ENCODE measurements at places on chromosomes 16 and 17.

- no peak for DNase-seq
Observed at GRCh38 chr17:77127735-77128361, 12.9 kb upstream of the SEC14L1 start.

GRCh38 chr17:78979780-78980623 lies at the start of gene LGALS3BP:
Gene LGALS3BP (minus strand): TSS chr17:78979923. CDS start chr17:78977191, 2,732 bp downstream.
- DNase-seq: peak; percentile 93

DNA sequence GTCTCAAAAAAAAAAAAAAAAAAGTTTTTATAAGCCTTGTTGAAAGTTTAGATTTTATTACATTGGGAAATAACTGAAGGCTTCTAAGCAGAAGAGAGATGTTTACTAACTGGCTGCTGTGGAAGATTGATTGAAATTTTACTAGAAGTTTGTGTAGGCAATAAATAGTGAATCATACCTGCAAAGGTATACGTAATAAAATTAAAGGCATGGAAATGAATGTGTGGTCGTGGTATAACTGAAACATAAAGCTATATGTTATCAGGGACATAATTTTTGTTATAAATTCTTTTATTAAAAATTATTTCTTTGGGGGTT lies 8.7 kb downstream of the LUC7L3 start:
- DNase-seq: no peak

- DNase-seq: peak; percentile 98
Observed at GRCh38 chr16:20904507-20905081, 4.0 kb downstream of the LYRM1 start.

DNA sequence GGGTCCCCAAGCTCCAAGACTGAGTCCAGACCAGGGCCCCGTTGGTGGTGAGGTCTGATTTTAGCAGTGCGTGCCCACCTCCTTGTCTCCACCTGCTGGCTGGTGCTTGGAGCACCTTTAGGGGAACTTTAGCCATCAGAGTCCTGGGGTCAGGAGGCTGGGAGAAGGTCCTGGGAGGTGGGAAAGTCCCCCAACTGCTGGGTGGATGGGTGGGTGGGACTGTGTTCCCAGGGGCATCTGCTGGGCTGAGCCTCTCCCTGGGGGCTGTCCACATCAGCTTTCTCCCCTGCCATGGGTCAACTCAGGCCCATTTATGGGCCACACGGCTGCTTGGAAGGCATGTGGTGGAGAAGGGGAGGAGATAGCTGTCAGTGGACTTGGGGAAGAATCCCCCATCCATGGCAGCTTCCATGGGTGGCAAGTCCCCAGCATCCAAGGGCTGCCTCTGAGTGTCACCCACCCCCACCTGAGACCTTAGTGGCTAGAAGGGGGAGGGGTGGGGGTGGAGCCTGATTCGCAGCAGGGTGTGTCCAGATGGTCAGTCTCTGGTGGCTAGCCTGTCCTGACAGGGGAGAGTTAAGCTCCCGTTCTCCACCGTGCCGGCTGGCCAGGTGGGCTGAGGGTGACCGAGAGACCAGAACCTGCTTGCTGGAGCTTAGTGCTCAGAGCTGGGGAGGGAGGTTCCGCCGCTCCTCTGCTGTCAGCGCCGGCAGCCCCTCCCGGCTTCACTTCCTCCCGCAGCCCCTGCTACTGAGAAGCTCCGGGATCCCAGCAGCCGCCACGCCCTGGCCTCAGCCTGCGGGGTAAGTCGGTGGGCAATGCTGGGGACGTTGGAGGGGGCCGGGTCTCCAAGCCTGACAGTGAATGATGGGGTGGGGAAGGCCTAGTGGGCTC lies at the start of gene TRPV2:
Gene TRPV2 (plus strand): TSS at position 541 of the 894 bp plus-strand sequence. CDS start 2,098 bp downstream, outside the sequence.
- DNase-seq: peak; percentile 50

- DNase-seq: no peak
Observed at GRCh38 chr16:73049091-73049490, 1.2 kb upstream of the ZFHX3 start.

DNA sequence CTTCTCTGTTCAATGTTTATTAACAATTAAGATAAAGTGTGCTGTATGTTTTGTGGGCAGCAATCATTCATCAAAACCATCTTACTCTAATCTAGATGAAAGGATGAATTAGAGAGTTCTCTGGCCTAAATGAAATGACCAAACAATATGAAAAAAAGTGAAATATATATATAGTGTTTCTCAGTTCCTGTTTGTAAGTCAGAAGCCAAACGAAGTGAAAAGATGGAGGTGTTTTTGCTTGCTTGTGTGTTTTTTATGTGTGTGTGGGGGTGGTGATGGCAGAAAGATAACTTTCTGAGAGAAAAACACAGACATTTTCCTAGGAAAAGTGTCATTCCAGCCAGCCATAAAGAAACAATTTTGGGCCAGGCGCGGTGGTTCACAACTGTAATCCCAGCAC lies 138.6 kb downstream of the CDH8 start:
- DNase-seq: no peak

DNA sequence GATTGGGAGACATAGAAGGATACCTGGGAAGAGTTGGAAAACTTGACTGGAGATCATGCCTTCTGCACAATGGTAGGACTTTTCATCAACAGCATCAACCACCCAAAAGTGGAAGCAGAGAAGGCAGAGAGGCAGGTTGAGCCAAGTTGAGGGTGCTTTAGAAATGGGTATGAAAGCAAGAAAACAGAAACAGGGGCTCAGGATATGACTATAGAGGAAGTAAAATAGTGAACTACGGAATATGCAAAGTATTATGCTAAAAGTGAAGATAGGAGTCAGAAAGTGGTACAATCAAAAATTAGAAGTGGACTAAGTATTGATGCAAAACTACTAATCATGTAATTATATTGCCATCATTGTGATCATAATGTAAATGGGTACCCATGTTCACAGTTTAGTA lies 16.1 kb upstream of the ARHGAP44 start:
- no peak for DNase-seq

GRCh38 chr16:11350921-11351335 lies 5.7 kb downstream of the RMI2 start:
- no peak for DNase-seq

DNA sequence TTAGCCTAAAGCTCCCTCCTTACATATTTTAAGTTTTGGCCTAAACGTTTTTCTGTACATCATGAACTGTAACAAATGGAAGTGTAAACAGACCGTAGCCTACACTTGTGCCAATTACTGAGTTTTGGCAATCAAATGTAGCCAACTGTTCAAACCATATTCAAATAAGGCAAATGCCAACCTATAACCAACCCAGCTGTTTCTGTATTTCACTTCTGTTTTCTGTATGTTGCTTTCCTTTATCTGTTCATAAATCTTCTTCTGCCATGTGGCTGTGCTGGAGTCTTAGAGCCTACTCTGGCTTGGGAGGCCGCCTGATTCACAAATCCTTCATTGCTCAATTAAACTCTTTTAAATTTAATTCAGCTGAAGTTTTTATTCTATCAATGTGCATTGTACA lies 6.9 kb upstream of the C16orf78 start:
- DNase-seq: no peak

DNA sequence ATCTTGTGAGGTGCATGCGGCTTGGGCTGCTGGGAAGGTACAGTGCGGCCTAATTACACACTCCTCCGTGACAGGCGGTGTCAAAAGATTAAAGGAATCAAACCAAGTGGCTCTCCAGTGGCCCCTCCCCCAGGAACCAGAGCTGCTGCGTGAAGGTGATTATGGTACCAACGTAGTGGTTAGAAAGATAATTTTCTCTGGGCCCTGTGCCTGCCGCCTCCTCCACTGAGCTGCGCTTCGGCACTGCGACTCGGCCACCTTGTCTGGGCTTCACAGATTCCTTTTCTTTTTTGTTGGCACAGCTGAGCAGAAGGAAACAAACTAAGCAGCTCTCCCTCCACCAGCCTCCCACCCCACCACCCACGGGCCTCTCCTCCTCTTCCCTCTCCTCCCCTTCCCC lies 113.2 kb upstream of the SDK2 start:
- DNase-seq: peak; percentile 65

DNA sequence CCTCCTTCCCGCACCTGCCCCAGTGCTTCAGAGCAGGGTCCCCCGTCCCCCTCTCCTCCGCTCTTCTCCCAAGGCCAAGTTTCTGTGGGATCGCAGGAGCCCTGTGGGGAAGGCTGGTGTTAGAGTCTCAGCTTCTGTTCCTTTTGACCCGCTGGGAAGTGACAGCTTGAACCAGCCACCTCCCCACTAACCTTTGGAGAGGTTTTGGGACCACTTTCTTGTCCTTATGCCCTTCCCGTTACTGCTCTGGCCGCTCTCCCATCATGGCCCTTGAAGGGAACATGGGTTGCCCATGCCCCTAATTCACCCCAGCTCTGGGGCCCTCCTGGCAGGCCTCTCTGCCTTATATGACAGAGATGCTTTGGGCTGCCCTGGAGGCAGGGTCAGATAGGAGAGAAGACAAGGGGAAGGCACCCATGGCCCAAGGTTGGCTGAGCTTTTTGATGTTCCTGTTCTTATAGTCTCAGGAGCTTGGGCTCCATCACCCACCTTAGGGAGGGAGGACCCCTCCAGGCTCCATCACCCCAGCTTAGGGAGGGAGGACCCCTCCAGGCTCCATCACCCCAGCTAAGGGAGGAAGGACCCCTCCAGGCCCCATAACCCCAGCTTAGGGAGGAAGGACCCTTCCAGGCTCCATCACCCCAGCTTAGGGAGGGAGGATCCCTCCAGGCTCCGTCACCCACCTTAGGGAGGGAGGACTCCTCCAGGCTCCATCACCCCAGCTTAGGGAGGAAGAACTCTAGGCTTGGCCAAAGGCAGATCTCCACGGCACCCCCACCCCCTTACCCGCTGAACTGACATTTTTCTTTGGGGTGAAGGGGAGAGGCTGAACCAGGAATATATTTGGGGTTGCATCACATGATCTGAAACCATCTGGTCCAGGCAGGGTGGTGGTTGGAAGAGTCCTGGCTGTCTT lies 45.0 kb downstream of the NT5M start:
- DNase-seq: no peak

GRCh38 chr17:82241183-82241925 lies 12.5 kb downstream of the SLC16A3 start:
- DNase-seq: peak; percentile 73

- no peak for DNase-seq
Observed at GRCh38 chr16:55476625-55477533, 2.1 kb upstream of the MMP2 start.

GRCh38 chr16:72818236-72818845 lies 229.6 kb downstream of the ZFHX3 start:
- no peak for DNase-seq

DNA sequence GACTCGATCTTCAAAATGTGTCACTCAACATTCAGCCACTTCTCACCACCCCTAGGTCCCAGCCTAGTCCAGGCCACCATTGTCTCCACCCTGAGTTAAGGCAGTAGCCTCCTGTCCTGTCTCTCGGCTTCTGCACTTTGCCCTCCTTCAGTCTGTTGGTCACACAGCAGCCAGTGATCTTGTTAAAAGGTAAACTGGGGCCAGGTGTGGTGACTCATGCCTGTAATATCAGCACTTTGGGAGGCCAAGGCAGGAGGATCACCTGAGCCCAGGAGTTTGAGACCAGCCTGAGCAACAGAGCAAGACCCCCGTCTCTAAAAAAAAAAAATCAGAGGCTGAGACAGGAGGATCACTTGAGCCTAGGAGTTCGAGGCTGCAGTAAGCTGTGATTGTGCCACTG lies 25.8 kb downstream of the WWP2 start:
- DNase-seq: no peak

DNA sequence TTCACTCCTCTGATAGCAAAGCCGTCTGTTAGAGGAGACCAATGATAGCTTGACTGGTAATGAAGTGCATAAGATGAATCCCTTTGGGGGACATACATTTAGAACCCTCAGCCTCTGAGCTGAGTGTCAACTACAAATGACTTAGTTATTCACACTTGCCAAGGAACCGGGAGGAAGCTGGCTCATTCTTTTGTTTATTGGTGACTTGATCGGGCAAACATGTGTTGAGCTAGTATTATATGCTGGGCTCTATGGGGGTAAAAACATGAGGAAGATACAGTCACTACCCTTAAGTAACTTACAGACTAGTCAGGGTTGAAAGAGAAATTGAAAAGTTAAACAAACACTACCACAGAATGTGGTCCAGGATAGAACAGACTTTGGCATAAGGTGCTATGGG lies 3.0 kb downstream of the CCL16 start:
- DNase-seq: no peak

- DNase-seq: no peak
Observed at GRCh38 chr16:68833251-68833650, 10.1 kb upstream of the TANGO6 start.

DNA sequence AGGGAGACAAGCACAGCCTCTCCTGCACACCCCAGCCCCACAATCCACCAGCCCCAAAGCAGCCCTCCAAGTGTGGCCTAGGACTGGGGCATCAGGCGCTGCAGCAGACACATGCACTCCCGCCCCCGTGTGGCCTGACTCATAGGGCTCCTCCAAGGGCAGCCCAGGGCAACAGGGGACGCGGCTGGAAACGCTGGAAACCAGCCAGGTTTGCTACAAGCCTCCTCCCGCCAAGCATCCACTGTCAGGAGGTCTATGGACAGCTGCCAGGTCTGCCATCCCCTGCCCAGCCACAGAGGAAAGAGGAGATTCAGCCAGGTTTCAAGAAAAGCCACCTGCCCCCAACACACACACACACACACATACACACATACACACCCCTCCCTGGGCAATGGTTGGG lies 25.8 kb downstream of the SRCIN1 start:
- DNase-seq: peak; percentile 71

- peak; percentile 21 for DNase-seq
Observed at GRCh38 chr17:66426397-66427033, 124.1 kb downstream of the PRKCA start.

DNA sequence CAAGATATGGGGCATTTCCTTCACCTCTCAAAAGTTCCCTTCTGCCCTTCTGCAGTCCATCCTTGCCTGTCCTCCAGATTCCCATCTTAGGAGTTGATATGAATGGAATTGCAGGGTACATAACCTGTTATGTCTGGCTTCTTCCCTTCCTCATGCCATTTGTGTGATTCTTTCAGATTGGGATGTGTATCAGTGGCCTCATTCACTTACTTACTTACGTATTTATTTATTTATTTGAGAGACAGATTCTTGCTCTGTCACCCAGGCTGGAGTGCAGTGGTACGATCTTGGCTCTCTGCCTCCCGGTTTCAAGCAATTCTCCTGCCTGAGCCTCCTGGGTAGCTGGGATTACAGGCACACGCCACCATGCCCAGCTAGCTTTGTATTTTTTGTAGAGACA lies 6.2 kb upstream of the TMEM94 start:
- DNase-seq: no peak

DNA sequence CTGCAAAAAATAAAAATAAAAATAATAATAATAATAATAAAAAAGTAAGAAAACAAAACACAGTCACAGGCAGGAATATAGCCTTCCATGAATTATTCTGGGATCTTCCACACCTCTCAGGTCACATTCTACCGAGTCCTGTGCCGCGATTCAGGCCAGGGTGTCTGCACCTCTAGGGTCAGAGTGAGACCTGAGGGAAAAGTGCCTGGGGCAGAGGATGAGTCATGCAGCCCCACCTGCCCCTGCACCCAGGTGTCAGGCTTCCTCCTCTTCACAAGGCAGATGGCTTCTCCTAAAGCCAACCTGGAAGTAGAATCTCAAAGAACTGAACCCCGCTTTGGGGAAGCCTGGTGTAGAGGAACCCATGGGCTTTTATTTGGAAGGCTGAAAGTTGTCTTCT lies 283.7 kb downstream of the CPPED1 start:
- DNase-seq: peak; percentile 33
